NCI-H1694 treated with DMSO at 0.1 percent for 48 hours (cell line): ENCODE measurements at places on chromosomes 13 and 19.
A peak's percentile ranks its signal among the peaks of the same experiment; 100 is the strongest.

DNA sequence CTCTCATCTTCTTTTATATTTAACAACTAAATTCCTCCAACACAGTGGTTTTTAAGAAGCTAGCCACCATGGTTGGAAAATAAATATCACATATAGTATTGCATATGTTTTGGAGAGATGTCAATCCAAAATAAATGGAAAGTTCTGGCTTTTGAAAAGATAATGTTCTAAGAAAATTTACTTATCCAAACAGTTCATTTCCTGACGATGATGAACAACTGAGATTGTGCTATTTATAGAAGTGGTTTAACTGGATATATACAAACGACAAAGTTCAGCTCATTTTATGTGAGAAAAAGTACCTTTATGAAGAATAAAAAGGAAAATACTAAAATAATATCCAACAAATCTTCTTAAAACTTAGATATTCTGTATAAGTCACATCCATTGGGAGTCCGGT lies 174.7 kb downstream of the MZT1 start:
- no peak for DNase-seq

DNA sequence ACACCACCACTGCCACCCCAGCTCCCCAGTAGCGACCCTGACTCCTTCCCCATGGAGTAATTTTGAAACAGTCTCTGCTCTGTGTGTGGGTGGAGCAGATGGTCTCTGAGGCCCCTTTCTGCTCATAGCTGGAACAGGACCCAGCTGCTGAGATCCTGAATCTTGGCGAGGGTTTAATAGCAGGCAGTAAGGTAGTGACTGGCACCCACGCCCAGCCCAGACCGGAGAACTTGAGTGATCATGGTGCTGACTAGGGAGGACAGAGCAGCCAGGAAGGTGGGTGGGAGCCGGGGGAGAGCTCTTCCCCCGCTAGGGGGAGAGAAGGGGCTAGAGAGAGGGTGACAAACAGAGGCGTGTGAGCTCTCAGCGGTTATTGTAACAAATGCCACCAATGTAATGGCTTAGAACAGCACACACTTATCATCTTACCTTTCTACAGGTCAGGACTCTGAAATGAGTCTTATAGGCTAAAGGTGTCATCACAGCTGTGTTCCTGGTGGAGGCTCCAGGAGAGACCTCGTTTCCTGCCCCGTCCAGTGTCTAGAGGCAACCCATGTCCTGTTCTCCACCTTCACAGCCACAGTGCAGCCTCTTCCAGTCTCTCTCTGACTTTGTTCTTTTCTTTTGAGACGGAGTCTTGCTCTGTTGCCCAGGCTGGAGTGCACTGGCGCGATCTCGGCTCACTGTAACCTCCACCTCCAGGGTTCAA lies 7.2 kb upstream of the ACER1 start:
- DNase-seq = peak; percentile 41

GRCh38 chr19:50358483-50359327 lies 6.7 kb downstream of the NAPSA start:
- no peak for DNase-seq

DNA sequence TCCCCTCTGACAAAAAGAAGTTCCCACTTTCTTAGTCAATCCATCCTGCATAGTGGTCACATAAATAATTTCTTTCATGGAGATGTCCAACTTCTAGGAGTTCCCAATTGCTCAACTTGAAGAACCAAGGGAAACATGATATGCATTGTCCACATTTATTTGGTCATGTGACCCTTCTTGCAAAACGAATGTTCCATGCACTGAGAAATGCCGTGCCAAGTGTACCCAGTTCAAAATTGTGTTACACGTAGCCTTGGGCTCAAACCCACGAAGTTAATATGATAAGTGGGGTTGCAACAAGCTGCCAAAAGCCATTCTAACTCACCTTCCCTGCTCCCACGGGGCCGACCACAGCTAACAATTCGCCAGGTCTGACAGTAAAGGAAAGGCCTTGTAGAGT lies 113.1 kb downstream of the ABCC4 start:
- no peak for DNase-seq

DNA sequence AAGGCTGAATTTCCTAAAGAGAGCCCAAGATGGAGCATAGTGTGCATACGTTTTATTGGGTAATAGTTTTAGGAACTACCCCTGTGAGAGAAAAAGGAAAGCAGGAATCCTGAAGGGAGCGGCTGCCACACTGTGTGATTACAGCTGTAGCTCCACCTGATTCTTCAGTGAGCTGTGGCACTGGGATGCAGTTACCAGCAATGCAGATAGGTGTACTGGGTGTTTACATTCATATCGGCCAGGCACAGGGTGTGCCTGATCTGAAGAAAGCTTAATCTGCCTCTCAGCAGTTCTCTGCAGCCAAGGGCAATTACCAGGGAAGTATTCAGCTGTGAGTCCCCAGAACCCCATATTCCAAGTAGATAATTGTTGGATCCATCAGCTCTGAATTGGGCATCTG lies 1541.8 kb downstream of the EFNB2 start:
- no peak for DNase-seq

- DNase-seq = no peak
Observed at GRCh38 chr13:19382111-19382510, 179.2 kb downstream of the TPTE2 start.

GRCh38 chr19:42323852-42324654 lies 1.4 kb upstream of the MEGF8 start:
- no peak for DNase-seq

DNA sequence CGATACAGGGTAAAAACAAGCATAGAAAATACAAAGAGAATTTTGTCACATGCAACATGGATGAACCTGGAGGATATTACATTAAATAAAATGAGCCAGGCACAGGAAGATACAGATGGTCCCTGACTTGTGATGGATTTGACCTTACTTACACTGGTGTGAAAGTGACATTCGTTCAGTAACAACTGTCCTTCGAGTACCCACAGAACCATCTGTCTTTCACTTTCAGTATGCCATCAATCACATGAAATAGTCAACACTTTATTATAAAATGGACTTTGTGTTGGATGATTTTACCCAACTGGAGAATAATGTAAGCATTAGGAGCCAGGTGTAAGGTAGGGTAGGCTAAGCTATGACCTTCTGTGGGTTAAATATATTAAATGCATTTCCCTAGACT lies 51.5 kb downstream of the ZNF787 start:
- no peak for DNase-seq

GRCh38 chr13:111326621-111326965 lies 6.2 kb downstream of the TEX29 start:
- DNase-seq = no peak

- no peak for DNase-seq
Observed at GRCh38 chr19:40831502-40832430, 18.5 kb downstream of the CYP2A6 start.

DNA sequence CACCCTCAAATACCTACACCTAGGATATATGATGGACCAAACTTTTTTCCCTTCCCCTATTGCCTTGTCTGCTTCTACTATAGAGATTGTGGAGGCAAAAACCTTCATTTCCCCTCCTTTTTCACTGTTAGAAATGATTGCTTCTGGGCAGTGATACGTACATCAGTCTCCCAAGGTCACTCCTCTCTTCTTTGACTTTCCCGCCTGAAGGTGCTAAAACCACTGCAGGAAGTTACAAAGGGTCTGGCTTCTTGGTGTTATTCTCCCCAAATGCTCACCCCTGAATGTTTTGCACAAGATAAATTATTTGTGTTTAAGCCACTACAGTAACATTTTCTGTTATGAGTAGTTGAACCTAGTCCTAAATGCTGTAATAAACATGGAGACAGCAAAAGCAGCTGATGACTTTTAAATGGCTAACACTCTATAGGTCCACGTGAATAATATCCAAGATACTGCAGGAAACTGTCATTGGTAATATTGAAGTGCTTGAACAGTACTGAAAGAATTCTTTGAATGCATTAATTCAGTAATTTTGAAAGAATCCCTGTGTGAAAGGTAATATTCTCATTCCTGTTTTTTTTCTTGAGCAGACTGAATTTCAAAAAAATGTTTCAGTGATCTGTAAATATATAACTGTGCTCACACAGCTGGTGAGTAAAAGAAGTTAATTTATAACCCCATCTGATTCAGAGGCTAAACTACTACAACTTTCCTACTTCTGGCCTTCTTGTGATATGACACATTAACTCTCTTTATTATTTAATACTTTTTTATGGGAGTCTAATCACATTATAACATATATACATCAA lies 865.1 kb downstream of the EFNB2 start:
- DNase-seq = no peak

DNA sequence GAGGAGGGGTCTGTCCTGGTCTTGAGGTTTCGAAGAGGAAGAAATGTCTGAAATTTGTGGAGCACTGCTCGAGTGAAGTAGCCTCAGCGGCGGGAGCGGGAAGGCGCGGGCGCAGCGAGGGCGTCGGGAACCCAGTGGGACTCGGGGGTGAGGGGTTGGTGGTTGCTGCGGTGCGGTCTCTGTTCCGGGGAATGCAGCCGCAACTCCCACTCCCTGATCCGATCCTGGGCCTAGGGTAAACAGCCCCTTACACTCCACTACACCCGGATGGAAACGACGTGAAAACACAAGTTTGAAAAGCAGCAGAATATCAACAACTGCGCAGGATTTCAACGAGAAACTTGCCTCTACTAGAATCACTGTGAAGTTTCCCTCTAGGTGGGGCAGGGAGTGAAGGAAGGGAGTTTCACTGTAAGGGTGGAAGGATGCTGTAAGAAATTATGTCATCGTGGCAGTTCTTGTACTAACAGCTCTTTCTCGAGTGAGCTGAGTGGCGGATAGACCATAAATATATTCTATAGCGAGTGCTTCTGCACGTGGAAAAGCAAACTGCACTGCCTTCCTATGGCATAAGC lies 2.0 kb upstream of the KLF12 start:
- DNase-seq = no peak

DNA sequence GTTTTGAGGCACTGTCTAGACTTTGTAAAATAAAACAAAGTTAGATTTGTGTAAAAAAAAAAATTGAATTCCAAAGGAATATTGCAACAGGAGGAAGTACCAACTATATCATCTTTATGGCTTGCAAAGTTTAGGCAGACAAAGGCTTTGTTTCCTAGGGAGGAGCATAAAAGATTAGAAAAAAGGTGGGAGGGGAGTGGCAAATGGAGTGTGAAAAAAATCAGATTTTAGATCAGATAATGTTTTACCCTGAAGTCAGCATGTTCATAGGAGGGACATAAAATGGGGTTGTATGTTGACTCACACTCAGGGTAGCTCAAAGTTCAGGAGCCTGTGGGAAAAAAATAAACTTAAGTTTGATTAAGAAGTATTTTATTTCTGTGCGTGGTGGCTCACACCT lies 3.7 kb downstream of the ZNF85 start:
- DNase-seq = no peak

DNA sequence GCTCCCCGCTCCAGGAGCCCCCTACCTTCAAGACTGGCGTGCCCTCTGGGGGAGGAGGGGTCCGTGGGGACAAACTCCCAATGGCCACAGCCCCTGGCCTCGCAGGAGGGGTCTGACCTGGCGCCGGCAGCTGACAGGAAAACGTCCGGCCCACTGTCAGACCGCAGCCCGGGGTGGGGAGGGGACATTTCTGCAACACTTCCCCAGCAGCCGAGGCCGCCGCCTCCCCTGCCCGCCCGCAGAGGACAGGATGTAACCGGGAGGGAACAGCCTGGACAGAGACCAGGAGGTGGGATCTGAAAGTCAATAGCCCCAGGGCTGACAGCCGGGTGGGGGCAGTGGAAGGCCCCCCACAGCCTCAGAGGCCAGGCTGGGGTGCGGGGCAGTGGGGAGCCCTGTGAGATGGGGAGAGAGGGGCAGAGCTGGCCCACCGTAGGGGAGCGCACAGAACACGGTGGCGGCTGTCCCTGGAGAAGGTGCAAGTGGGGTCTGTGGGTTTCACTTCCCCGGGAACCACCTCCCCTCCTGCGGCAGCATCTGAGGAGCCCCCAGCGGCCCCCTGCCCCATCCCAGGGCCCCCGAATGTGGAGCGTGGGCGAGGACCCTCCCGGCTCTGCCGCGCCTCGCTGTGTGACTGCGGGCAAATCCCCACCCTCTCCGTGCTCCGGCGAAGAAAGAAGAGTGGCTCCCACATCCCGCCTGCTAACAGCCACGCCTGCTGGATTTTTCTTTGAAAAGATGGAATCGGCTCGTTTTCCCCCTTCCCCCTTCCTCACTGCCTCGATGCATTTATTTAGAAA lies at the start of gene PEAK3:
PEAK3 (minus strand) TSS at position 114 of the 800 bp plus-strand sequence. CDS start 1,244 bp downstream, outside the sequence.
- no peak for DNase-seq

- no peak for DNase-seq
Observed at GRCh38 chr19:29587518-29587986, 18.5 kb upstream of the POP4 start.

- DNase-seq = no peak
Observed at GRCh38 chr13:31627097-31627845, 112.1 kb upstream of the RXFP2 start.

GRCh38 chr13:51873837-51874236 lies 12.1 kb downstream of the CCDC70 start:
- no peak for DNase-seq

GRCh38 chr13:109224033-109224432 lies 562.4 kb downstream of the IRS2 start:
- DNase-seq = no peak

GRCh38 chr19:39566064-39566463 lies 26.1 kb upstream of the EID2 start:
- no peak for DNase-seq
